ENCODE measurements at places on chromosomes 5 and 9.

DNA sequence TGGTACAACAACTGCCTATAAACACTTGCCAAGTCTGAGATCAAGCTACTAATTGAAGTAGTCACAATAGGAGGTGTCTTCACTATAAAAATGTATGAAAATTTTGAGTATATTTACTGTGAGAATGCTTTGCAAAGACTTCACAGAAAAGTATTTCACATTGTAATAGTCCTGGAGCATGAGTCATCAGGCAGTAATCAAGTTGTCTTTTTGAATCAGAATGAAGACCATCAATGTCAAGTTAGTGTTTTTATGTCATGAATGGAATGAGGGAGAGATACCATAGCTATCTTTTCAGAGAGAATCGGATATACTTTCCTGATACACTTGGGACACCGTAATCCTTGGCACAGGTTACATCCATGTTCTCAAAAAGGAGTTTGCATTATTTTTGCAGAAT lies 466.9 kb upstream of the ARRDC3 start:
- DNase-seq: no peak

GRCh38 chr9:123349691-123350480 lies 6.1 kb upstream of the CRB2 start:
- peak; percentile 41 for DNase-seq

- no peak for DNase-seq
Measured at GRCh38 chr9:11551106-11551505, 938.3 kb upstream of the PTPRD start.

- no peak for DNase-seq
Measured at GRCh38 chr5:8561854-8562253, 692.9 kb downstream of the MTRR start.

- DNase-seq: no peak
Measured at GRCh38 chr9:37944266-37944650, 40.3 kb upstream of the SLC25A51 start.

- no peak for DNase-seq
Measured at GRCh38 chr9:74120061-74120460, 377.1 kb upstream of the RORB start.

GRCh38 chr9:126516561-126516935 lies 97.2 kb upstream of the LMX1B start:
- no peak for DNase-seq

DNA sequence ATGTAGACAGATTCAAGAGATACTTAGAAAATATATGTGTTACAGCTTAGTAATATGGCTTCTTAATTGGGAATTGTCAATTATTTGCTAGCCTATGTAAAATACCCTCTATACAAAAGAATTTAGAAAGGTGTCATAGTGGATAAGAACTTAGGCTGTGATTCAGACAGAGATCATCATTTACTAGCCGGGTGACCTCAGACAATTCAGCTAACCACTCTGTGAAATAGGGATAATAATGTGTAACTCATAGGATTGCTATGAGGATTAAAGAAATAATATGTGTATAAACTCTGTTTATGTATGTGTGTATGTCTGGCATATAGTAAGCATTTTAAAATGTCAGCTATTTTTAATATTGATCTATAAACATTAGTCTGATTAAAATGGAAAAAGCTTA lies 5.9 kb upstream of the LARS1 start:
- DNase-seq: no peak

- DNase-seq: no peak
Measured at GRCh38 chr5:8227112-8227511, 358.2 kb downstream of the MTRR start.
